ENCODE measurements at places on chromosomes 5 and 9.

- DNase-seq: no peak
Observed at GRCh38 chr5:9947225-9947714, 302.4 kb downstream of the ATPSCKMT start.

DNA sequence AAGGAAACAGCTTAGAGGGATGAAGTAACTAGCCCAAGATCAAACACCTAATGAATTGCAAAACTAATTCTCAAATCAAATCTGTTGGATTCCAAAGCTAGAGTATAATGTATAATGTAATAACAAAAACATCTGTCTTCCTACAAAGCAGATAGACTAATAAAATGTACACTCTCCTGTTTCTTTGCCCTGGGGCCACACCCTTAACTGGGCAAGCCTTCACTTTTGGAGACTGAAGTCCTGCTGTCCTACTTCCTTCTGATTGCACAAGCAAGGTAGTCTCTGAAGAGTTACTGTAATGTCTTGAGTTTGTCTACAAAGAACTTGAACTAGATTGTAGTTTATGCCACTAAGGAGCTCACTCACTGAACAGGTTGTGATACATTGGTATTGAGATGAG is 2.5 kb downstream of the TTC1 start:
- DNase-seq: no peak

GRCh38 chr5:74579215-74579614 is 61.3 kb downstream of the ENC1 start:
- DNase-seq: no peak

DNA sequence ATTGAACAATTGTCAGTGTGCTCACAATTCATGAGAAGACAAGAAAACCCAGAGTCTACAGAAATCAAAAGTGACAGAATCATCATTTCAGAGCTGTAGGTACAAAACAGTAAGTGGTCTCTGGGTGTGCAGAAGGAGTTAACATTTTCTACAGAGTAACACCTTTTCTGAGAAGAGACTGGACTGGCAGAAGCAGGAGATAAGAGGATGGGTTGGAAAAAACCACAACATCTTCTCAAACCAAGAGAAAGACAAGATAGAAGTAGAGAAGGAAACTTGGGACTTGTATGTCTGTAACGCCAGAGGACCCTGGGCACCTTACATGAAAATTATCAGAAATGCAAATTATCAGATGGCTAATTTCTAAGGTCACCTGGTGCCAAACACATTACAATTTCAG is 82.6 kb downstream of the ARL15 start:
- no peak for DNase-seq

- no peak for DNase-seq
Observed at GRCh38 chr5:13955896-13956295, 11.4 kb upstream of the DNAH5 start.

- DNase-seq: peak; percentile 82
Observed at GRCh38 chr9:16870596-16871335, at the start of gene BNC2. BNC2 (minus strand) TSS chr9:16870670; CDS start chr9:16870648, 22 bp downstream.

DNA sequence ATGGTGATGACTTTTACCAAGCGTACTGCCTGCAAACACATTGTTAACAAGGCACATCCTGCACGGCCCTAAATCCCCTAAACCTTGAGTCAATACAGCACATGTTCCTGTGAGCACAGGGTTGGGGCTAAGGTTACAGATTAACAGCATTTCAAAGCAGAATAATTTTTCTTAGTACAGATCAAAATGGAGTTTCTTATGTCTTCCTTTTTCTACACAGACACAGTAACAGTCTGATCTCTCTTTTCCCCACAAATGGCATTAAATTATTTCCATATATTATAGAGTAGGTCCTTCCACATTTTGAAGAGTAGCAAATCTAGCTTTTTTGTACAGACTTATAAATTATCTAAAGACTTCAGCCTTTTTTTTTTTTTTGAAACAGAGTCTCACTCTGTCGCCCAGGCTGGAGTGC is 1.6 kb upstream of the TMEM141 start:
- no peak for DNase-seq

DNA sequence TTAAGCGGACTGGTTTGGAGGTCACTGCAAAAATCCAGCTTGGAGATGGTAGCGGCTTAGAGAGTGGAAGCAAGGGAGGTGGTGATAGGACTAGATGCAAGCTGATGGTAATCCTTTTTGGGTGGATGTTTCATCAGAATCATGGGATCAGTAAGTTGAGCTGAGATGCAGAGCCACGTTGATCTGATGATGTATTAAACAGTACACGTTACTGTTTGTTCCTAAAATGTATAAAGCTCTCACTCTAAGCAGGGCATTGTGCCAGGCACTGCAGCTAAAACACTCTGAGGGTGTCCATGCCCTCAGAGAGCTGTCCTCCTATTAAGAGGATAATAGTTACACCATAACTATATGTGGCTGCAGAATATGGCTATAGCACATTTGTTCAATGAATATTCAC is 93.1 kb downstream of the JAKMIP2 start:
- DNase-seq: no peak

DNA sequence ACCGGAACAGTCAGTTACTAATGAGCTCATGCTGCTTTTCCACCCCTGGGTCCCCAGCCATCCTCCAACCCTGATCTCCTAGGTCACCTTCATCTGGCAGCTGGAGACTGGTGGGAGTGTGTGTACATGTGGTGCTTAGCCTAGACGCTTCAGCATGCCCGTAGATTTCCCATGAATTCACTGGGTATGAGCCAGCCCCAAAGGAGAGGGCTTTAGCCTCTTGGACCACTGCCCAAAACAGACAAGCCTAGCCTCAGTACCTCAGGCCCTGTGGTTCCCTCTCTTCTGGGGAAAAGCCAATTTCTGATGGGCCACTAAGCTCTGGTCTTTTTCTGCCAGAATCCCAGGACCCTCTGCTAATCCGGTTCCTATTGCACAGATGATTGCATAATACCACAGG is 48.0 kb upstream of the ASTN2 start:
- DNase-seq: no peak
